ENCODE measurements at places on chromosomes 5 and 9. TPM values are rescaled to one million over a fixed set of nuclear protein-coding genes. Genes with fewer than 3 reads are reported as not detected.

- ATAC-seq, result no peak
Observed at GRCh38 chr5:145157841-145158240, 677.3 kb downstream of the PRELID2 start.

Gene PCDHB6
- not detected for total RNA-seq

Gene TYRP1
- total RNA-seq, result not detected

DNA sequence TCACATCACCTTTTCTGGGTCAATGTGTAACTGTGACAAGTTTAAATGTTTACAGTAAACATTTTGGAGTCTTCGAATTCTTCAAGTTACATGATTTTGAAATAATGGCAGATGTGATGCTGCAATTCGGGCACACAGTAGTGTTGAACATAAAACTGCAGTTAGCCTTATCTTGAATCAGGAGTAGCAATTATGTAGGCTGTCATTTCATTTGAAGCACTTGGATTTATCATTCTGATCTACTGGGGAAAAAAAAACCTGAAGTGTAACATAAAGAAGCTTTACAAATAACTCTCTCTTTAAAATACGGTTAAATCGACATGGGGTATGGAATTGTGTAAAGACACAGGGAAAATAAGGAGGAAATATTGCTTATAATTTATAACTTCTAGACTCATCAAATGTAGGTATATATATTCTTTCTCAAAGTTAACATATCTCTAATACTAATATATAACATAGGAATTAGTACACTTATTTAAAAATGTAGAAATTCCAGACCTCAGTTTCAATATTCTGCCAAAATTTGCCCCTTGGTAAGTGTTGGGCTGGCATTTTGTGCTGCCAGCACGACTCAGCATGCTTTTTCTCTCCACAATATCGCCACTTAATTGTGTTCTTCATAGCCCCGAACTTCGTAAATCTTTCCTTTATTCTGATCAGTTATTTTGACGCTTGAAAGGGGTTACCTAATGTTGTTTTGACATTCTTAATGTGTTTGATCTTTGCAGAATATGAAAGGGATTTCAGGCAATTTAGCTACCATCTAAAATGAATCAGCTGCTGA lies 226.7 kb downstream of the PRR16 start:
- ATAC-seq, result no peak

DNA sequence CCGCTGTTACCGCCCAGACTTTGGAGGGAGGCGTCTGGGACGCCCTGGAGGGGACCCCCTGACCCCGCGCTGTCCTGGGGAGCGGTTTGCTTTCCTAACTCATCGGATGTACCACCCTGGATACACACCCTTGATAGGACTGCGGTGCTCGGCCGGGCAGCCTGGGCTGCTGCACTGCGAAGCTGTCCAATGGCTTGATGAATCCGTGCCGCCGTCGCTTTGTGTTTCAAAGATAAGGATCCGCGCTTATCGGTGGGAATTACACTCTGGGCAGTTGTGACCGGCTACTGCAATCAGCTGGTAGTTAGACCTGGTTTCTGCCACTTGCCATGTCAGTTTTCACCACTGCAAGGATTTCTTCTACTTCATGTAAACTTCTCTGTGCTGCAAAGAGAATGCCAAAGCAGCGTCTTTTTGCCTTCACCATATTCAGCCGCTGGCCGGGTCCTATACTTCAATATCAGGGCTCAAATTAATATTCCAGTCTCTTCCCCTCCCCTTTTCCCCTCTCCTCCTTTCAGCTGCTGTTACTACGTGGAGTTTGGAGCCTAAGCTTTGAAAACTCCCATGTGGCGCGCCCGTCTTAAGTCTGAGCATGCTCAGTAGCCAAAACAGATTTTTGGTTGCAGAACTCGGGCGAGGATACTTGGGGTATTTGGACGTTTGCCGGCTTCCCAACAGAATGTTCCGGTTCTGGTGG lies 727 bp downstream of the SMAD5 start:
- peak; percentile 56 for ATAC-seq

Gene SPATA31E1
- not detected for total RNA-seq

Gene BARHL1
- total RNA-seq, result not detected

Gene LCP2
- total RNA-seq, result 204 TPM

DNA sequence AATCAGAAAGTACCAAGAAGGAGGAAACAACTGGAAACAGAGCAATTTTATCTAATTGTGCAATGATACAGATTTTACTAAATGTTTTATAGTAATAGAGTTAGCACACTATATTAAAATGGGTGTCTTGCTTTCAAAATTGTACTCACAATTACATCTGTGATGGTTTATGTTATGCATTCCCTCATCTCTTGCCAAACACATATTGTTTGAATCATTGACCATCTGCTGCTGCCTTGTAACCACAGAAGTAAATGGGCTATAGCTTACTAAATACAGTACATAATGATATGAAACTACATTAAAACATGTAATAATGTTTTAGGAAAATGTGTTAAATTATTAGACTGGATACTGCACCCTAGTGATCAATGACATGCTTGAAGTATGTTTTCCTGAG lies 158.1 kb downstream of the SLC25A46 start:
- ATAC-seq, result no peak

Gene GIN1
- total RNA-seq, result 8.5 TPM

Gene STK32A
- total RNA-seq, result not detected

DNA sequence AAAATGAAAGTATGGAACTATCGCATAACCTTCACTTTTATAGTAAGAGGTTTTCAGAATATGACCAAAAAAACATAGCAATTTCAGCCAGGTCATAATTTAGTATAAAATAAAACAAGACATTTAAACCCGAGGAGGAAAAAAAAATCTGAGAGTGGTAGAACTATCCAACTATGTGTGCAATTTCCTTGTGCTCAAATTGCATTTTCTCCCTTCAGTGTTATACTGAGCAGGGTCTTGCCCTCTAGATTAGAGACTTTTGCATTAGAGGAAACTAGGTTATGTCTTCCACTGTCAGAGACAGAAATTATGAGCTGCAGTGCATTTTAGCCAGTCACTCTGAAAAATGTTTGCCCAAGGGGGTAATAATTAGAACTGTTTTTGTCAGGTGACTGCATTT lies 330.6 kb downstream of the NR2F1-AS1 start:
- ATAC-seq, result no peak

DNA sequence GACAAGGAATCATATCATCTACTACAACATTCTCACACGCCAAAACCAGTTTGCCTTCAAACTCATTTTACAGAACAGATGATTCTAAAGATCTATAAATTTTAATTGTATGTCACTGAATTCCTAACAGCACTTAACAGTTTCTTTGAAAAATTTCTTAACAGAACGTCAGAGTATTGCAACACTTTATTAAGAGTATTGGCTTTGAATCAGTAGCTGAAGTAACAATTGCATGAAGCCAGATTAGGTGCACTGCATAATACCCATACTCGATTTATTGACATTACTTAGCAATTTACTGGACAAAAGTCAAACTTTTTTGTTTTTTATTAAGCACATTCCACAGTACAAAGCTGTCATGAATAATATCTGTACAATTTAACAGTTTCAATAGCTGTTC lies 75.8 kb downstream of the SMIM23 start:
- no peak for ATAC-seq

GRCh38 chr5:79728396-79728795 lies 38.8 kb downstream of the CMYA5 start:
- ATAC-seq, result no peak

- ATAC-seq, result no peak
Observed at GRCh38 chr5:134437847-134438581, 26.3 kb upstream of the CDKN2AIPNL start.

GRCh38 chr9:93576258-93577077 lies at the start of gene PHF2:
Gene PHF2, plus strand, starts transcription at chr9:93576584. Its CDS starts 190 bp downstream, at chr9:93576774.
- peak; percentile 59 for ATAC-seq
